CD4-positive, alpha-beta T cell treated with Interferon alpha-2 for 1 hour (primary cell): ENCODE measurements at places on chromosomes 13 and 19.
A peak's percentile ranks its signal among the peaks of the same experiment; 100 is the strongest.

DNA sequence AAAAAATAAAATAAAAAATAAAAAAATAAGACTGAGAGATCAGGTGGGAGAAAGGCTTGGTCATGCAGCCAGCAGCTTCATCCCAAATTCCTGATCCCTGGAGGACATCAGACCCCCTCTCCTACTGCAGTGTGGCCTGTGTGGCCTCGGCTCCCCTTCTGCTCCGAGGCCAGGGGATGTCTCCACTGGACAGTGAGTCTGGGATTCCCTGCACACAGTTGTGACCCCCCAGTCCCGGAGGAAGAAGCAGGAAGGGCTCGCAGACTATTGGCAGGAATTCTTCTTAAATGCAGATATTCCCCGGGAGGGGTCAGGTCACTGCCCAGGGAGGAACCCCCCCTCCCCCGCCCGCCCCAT is 41.9 kb downstream of the ZNF627 start:
- no peak for DNase-seq

DNA sequence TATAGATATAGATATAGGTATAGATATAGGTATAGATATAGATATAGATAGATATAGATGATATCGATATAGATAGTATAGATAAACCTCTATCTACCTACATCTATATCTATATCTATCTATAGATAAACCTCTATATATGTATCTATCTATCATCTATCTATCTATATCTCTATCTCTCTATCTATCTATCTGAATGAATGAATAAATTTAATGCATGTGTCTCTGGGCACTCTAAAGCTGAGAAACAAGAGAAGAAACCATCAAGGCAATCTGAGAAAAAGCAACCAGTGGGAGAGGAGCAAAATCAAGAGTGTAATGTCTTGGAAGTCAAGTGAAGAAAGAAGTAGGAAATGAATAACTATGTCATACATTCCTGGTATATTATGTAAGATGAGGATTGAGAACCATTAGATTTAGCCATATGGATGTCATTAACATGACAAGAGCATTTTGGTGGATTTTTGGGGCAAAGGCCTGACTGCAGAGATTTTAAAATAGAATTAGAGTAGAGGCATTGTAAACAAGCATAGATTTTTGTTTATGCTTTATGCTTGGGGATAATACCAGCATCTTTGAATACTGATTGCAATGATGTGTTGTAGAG is 1262.7 kb upstream of the MIR17HG start:
- DNase-seq, result no peak

DNA sequence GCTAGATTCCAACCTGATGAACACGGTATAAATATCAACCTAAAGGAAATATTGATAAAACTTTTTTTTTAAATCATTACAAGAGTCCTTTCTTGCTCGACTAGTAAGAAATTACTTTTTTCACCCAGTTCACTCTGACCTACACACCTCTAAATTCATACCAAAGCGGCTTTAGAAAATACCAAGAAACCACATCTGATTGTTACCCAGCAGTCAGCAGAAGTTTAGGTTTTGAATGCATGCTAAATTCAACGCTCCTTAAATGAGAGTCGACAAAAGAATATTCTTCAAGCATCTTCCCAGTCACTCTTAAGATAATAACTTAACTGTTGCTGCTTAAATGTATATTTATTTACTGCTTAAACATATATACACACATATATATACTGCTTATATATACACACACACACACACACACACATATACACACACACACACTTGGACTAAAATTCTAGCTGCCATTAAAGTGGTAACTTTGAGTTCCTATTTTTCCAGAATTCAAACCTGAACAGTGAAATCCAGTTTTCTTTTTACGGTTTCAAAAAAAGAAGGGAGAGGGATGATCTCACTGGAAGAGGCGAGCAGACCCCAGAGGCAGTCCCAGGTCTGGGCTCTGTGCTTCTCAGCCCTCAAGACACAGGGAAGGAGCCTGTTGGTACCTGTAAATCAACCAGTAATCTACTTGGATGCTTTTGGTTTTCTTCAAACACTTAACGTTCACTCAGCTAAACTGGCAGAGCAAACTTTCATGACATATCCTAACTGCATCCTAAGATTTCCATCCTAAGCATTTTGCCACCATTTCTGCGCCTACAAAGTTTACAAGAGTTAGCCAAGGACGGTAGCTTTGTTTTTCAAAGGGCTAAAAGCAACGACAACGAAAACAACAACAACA is 1.7 kb downstream of the STK24 start:
- peak; percentile 44 for DNase-seq

DNA sequence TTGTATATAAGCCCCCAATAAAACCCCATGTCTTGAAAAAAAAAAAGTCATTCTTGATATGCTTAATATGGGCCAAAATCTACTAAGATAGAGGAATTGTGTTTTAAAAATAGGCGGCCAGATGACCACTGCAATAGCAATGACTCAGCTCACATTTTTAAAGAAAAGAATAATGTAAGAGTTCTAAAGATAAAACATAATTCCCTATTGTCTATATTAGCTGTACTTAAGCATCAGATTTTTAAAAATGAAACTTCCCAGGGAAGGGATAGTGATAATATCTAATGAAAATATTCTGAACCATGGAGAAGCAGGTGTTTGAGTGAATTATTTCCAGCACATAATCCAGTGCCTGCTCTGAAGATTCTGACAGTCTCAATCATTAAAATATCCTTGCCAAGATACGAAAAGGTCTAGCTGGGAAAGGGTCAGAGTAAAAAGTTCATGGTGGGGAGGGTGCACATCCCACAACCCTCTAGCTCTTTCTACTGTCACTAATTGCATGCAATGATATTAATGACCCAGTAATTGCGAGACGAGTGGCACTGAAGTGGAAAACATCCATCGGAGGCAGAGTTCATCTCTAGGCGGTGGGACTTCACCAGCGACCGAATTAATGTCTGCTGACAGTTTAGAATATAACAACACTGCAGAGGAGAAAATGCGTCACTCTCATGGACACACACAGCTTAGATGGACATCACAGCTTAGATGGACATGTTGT is 31.6 kb downstream of the EFNB2 start:
- no peak for DNase-seq

DNA sequence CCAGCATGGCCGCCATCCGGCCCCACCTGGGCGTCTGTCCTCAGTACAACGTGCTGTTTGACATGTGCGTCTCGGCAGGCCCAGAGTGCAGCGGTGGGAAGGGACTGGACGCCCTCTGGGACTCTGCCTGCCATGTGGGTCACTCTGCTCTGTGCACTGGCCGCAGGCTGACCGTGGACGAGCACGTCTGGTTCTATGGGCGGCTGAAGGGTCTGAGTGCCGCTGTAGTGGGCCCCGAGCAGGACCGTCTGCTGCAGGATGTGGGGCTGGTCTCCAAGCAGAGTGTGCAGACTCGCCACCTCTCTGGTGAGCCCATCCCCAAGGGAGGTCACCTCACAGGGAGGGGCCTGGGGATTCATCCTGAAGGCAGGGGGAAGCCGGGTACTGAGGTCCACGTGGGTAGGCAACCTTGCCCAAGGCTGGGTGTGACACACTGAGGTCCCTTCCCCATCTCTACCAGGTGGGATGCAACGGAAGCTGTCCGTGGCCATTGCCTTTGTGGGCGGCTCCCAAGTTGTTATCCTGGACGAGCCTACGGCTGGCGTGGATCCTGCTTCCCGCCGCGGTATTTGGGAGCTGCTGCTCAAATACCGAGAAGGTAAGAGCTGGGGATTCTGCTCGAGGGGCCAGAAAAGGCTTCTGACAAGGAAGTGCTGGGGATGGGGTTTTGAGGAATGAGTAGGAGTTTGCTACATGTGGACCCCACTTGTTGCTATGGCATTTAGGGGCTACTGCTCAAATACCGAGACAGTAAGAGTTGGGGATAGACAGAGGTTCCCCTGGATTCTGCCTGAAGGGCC is 11.3 kb downstream of the ABCA7 start:
- DNase-seq, result no peak

- DNase-seq, result no peak
Measured at GRCh38 chr13:95624020-95624419, 20.5 kb downstream of the DZIP1 start.

GRCh38 chr13:26377038-26377437 is 123.1 kb downstream of the CDK8 start:
- DNase-seq, result no peak

DNA sequence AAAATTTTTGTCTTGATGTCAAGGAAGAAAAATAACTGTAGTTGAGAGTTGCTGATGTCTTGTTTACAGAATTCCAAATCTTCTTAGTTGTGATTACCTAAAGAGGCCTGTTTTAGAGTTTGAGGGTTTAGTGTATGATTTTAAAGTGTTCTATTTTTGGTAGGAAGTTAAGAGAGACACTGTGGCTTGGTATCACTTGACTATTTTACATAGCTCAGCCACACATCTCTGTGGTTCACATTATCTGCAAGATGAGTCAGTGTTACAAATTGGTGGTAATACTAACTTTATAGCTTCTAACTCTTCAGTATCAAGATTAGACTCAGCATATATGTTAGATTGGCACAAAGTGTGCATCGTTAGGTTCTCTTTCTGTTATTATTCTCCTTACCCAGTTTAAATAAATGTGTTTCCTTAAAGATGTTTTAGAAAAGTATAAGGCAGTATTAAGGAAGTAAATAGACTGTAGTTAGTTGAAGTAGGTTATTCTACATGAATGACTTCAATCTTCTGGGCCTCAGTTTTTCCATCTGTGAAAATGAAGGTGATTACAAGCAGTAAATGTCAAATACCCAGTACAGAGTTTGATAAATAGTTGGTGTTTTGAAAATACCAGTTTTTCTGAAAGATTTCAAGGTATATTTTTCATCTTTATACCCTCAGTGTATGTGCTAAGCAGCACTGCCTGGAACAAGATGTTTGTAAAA is 33.4 kb downstream of the COG6 start:
- no peak for DNase-seq

- DNase-seq, result no peak
Measured at GRCh38 chr13:29817604-29818378, 32.6 kb downstream of the UBL3 start.
